ENCODE measurements at places on chromosomes 7 and 10. TPM values are rescaled to one million over a fixed set of nuclear protein-coding genes. Genes with fewer than 3 reads are reported as not detected.

SKIDA1 gene
- total RNA-seq = 1.2 TPM

SPDYE3 gene
- not detected for total RNA-seq

NODAL gene
- total RNA-seq = not detected

SFXN3 gene
- total RNA-seq = 95.5 TPM

OR6V1 gene
- total RNA-seq = not detected

CTAGE6 gene
- total RNA-seq = 0.83 TPM

CRHR2 gene
- total RNA-seq = not detected

RNF133 gene
- total RNA-seq = 0.78 TPM

GRID2IP gene
- not detected for total RNA-seq

ELMO1 gene
- 42.4 TPM for total RNA-seq

ADIRF gene
- 84.5 TPM for total RNA-seq

WDFY4 gene
- 7.3 TPM for total RNA-seq

MPP7 gene
- 51.9 TPM for total RNA-seq

SEPTIN7 gene
- total RNA-seq = 262 TPM

KIAA1217 gene
- total RNA-seq = 12.0 TPM

CYP3A4 gene
- total RNA-seq = not detected

SYNPO2L gene
- total RNA-seq = not detected

MUC12 gene
- not detected for total RNA-seq

MYOZ1 gene
- 0.29 TPM for total RNA-seq

SPDYE2 gene
- not detected for total RNA-seq

TPST1 gene
- 15.2 TPM for total RNA-seq

NEURL1 gene
- total RNA-seq = 0.42 TPM

ATAD1 gene
- 33.6 TPM for total RNA-seq

MYH16 gene
- total RNA-seq = not detected

H2BK1 gene
- not detected for total RNA-seq

DGKI gene
- 1.3 TPM for total RNA-seq

CCDC172 gene
- not detected for total RNA-seq

C7orf57 gene
- not detected for total RNA-seq

LIPF gene
- total RNA-seq = not detected

CAV2 gene
- 126 TPM for total RNA-seq

FAM13C gene
- total RNA-seq = 46.1 TPM
